ENCODE measurements at places on chromosomes 16 and 17.
A peak's percentile ranks its signal among the peaks of the same experiment; 100 is the strongest.

GRCh38 chr16:89123831-89124100 is 30.1 kb downstream of the ACSF3 start:
- no peak for DNase-seq

DNA sequence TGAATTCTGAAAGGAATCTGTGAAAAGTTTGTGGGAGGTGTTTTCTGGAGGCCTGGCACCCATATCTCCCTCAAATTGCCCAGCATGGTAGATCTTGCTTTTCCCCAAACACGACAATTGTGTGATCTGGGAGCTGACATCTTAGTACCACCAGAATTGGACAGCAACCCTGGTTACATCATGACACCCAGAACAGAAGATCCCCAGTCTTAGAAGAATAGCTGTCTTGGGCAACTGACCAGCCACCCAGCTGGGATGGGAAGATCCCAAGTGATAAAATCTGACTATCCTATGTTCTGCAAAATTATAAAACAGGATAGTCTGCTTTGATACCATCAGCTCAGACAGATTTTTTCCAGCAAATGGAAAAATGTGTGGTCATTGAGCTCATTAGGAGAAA is 235.3 kb downstream of the CDH13 start:
- no peak for DNase-seq

DNA sequence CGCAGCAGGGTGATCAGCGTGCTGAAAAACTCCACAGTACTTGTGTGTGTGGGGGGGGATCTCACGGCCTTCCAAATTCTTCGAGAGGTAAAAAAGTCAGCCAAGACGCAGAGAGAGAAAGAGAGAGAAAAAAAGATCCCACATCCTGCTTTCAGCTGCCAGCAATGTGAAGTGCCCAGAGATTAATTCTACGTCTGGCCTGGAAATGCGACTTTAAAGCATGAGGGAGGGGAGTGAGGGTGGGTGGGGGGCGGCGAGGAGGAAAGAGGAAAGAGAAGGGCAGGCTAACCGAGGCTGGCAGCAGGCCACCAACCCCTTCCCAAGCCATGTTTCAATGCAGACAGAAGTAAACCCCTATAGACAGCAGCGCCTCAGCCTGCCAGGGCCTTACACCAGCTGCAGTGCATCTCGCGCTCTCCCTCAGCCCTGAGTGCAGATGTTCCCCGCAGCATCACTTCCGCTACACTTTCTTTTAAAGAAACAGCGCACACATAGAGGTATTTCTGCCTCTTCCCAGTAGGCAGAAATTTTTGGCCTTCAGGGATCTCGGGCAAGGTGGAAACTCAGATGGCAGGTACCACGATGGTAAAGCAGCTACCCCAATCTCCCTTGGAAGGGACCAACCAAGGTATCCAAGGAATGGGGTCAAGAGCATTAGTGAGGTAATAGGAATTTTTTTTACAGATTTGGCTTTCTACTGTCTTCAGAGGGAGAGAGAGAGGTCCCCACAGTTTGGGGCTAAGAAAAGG is 87.8 kb downstream of the SMG6 start:
- DNase-seq: peak; percentile 74

DNA sequence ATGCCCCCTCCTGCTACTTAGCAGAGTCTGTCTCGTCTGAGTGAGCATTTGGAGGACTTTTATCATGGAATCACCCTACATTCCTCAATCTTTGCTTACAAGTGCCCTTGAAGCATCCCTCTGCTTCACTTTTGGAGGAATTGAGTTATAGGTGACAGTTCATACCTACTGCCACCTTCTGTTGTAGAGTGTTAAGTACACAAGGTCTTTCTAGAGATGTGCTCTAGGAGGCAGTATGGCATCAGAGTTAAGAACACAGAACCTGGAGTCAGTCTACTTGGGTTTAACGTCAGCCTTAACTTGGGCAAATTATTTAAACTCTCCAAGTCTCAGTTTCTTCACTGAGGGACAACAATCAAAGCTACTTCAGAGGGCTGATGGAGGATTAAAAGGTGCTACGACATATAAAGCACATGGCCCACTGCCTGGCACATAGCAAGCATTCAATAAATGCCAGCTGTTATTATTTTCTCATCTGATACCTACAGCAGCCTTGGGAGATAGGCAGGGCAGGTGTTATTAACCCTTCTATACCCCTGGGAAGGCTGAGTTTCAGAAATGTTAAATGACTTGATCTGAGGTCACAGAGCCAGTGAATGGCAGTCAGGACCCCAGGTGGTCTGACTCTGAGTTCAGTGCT is 62.2 kb downstream of the UTP18 start:
- DNase-seq: no peak

DNA sequence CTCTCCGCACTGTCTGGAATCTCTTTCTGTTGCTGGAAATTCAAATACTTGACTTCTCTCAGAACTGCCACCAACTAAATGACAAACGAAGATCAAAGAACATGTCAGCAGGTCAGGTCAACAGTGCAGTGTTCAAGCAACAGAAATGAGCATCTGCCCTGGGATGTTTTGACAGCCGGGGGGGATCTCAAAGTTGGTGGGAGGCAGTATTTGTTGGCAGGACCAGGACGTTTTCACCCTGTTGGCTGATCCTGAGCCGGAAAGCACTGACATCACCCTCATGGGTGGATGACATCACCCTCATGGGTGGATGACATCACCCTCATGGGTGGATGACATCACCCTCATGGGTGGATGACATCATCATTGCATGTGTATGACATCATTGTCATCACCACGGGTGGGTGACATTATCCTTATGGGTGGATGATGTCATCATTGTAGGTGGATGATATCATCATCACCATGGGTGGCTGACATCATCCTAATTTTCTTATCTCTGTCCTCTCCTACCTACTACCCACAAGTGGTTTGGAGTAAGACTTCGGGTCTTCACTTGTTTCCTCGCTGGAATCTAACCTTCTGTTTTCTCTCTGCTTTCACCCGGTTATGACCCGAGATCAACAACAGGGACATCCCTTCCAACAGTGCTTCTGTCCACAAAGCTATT is 18.9 kb downstream of the DNAH17 start:
- peak; percentile 15 for DNase-seq

All from CD4-positive, alpha-beta T cell treated with Interleukin-4 for 1 hour (primary cell).